ENCODE measurements at places on chromosomes 5 and 9.

- DNase-seq, result no peak
Observed at GRCh38 chr5:39570403-39571027, 145.7 kb upstream of the DAB2 start.

DNA sequence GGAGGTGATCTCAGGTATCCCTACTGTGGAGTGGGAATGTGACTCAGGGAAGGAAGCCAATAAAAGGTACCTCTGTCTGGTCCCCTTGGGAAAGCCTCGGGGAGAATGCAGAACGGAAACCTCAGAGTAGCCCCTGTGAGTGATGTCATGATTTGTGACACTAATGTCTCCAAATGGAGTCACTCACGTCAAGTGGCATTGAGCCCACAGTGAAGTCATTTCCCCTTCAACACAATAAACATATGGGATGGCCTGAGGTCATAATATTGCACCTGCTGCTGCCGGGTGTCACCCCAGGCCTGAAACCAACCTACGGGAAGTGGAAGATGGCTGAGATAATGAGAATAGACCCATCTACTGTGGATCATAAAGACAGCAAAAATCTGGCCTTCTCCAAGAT is 75.9 kb upstream of the GOLM1 start:
- DNase-seq, result no peak

DNA sequence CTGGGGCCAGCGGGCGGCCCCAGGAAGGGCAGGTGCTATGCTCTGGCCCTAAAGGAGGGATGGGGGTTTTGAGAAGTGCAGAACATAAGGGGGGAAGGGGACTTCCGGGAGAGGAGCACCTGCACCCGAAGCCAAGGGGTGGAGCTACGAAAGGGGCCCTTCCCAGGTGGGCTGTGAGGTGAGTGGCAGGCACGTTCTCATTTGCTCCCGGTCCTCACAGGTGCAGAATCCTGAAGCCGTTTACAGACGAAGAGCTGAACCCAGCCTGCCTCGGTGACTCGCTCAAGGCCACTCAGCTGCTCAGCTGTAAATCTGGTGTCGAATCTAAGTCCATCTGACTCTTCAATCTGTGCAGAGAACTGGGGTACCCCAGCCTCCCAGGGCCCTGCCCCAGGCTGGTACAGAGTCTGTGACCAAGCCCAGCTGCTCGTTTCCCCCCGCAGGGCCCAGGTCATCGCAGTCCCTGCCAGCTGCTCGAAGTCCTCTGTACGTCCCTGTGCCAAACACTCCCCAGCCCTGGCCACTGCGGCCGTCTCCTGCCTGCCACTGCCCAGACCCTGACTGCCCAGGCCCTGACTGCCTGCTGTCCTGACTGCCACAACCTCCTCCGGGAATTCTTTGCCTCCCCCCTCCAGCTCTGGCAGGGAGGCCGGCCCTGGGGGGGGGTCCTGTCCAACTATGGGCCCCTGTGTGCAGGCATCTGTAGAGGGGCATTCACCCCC is 53.8 kb upstream of the RXRA start:
- DNase-seq, result no peak

DNA sequence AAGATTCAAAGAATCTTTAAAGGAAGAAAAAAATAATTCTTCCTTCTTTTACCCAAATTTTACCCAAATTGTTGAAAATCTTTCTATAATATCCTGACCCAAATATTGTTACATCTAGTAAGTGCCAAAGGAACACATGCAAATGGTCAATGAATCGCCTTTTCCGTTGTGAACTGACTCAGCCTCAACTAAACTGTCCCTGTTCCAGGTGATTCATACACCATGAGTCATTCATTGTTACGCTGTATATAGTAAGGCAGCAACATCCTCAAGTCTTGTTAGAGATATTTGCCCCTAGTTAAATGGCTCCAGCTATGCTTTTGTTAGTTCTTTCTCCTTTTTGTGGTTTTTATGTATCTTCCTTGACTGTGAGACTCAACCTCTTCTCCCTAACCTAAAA is 9.7 kb downstream of the PTGER4 start:
- no peak for DNase-seq

DNA sequence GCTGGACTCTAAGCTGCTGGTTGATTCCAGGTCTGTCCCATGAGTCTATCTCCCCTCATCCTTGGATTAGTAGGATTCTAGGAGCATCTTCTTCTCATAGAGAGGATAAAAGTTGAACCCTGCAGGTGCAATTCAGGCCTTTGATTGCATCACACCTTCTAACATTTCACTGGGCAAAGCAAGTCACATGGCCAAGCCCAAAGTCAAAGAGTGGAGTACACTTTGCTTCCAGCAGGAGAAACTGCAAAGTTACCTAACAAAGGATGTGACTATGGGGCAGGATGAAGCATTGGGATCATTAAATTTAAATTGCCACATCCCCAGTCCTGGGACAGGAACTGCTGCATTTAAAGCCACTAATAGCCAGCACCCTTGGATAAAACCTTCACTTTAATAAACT is 51.0 kb upstream of the EGFLAM start:
- DNase-seq, result no peak

- DNase-seq, result no peak
Observed at GRCh38 chr9:107213561-107214028, 69.5 kb upstream of the RAD23B start.

DNA sequence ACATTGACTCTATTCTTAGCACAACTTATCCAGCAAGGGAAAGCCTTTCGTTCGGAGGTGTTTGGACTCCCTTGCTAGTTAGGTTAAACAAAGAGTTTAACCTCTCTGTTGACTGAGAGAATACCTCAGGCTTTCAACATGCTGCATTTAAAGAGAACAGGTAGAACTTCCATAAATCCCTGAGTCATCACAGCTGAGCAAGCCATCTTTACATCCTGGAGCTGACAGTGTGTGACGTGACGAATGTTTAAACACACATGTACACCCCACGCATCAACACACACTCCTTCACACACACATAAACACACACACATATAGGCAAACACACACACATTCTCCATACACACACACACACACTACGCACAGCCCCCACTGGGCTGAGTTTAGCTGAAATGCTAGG is 152.8 kb downstream of the ADAMTS12 start:
- no peak for DNase-seq

DNA sequence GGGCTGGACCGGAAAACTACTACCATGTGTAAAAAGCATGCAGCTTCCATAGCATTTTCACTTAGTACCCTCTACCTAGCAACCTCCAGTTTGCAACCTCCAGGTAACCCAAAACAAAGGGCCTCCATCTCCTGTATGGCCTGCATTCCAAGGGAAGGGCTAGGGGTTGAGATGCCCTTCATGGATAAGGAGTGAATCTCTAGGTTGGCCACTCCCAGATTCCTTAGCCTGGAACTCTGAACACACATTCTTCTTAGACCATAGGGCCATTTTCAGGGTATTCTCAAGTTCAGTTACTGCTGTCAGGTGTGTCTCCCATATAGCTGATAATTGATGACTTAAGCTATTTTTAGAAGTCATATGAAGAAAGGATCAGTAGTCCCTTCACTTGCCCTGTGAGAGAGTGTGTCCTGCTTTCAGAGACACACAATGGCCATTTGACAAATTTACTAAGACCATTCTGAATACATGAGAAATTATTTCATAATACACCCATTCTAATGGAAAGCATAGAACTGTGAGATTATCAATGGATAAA is 22.5 kb downstream of the HSPB3 start:
- no peak for DNase-seq

GRCh38 chr5:131466171-131466766 is 168.8 kb downstream of the RAPGEF6 start:
- no peak for DNase-seq

GRCh38 chr9:4833781-4834560 is 41.2 kb downstream of the RCL1 start:
- DNase-seq, result no peak

- DNase-seq, result no peak
Observed at GRCh38 chr9:30075022-30075421, 2309.4 kb upstream of the ACO1 start.

DNA sequence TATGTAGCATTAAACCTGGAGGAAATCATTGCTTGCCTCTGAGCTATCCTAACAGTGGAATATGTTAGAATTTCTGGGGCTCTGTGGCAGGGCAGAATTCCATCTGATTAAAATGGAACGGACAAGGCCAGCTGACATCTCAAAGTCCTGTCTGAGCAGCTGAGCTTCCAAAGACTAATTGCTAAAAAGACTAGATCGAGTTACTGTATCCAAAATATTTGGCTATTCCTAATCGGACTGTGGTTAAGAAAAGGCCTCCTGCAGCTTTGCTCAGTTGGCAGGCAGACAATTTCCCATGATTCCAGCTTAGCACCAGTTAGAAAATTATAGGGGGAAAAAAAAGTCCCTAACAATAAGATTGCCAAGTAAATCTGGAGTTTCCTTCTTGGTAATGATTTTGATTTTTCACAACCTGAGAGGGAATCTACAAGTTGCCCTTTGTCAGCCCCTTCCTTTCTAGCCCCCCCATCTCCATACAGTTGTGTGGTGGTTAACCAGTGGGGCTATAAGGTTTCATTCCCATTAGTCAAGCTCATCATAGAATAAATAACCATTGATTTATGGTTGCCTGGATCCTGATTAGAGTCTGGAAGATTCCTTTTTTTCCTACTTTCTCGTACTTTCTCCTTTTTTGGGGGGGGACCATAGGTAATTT is 26.4 kb downstream of the PTGR1 start:
- DNase-seq, result no peak

DNA sequence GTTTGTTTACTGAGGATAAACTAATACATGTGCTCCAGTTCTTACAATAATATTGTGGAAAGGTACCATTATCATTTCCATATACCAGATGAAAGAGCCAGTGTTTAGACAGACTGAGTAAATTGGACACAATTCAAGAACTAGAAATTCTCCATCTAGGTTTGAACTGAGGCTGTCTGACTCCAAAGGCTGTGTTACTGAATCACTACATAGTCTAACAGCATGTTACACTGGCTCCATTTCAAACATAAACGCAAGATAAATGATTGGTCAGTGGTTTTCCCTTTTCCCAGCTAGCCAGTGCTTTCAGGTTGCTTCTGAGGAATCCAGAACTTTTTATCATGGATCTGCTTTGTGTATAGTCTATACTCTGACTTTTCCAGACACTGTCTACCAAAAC is 8.1 kb downstream of the SPDL1 start:
- no peak for DNase-seq

DNA sequence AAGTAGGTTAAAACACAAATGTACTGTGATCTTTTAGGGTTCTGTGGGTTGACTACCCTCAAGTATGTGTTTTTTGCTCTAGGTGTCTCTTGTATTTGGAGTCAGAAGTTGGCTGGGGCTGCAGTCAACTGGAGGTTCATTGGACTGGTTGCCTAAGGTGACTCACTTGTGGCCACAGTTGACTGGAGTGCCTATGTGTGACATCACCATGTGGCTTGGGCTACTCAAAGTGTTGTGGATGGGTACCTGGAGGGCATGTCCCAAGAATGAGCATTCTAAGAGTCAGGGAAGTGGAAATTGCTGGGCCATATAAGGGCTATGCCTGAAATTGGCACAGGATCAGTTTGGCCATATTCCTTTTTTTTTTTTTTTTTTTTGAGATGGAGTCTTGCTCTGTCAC is 27.4 kb downstream of the SNX30 start:
- no peak for DNase-seq
